ENCODE measurements at places on chromosomes 11 and 22.

GRCh38 chr11:95910638-95911368, 13.1 kb downstream of the MTMR2 start:
- no peak for DNase-seq

GRCh38 chr22:25540908-25541660, 23.4 kb upstream of the GRK3 start:
- DNase-seq, result no peak

DNA sequence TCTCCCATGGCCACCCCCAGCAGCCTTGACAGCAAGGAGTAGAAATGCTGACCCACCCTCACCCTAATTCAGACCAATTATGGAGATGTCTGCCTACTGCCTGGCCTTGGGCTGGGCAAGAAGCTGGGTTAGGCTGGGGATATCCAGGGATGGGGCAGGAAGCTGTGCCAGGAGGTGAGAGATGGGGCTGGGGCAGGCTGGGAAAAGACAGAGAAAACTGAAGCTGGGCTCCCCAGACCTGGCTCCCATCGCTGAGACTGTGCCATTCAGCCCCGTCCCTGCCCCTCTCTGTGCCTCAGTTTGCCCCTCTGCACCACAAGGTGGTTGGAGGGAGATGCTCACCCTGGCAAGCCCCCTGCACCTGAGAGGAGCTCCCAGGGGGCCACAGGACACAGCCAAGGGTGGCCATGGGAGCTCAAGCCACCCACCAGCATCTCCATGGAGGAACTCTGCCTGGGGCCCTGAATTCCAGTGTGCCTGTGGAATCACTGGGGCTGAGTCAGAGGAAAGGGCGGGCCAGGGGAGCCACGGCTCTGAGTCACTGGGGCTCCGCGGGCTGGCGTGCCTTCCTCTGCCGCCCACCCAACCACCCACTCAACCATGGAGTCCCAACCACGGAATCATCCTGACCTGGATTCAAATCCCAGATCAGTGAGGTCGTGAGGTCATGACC, 6.0 kb upstream of the CARD10 start:
- no peak for DNase-seq

DNA sequence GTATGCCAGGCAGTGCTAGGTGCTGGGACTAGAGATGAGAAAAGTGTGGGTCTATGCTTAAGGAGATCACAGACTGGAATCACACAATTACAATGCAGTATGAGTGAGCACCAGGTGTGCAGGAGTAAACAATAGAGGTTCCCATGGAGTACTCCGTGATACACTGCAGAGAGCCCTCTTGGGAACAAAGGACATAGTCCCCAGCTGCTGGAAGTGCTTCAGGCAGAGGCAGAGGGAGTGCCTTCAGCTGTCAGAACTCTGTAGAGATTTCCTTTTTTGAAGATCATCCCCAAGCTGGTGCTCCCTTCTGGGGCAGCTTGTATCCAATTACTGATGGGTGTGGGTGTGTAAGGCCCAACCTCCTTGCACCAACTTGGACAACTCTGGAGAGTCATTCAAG, 143.5 kb upstream of the PLET1 start:
- DNase-seq, result no peak

DNA sequence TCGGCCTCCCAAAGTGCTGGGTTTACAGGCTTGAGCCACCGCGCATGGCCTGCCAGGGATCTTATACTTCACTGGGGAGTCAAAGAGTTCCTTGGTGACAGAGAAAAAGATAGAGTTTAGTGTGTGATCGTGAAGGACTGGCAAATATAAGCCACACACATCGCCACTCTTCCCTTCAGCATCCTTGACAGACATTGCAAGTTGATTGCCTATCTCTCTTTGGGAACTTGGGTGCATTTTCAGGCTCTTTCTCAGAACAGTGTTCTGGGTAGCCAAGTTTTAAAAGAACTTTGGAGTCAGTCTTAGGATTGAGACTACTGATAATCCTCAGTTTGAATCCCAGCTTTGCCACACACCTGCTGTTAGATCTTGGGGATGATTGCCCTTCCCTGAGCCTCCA, 19.8 kb downstream of the MIAT start:
- no peak for DNase-seq

GRCh38 chr11:12174128-12174476, 63.7 kb downstream of the MICAL2 start:
- DNase-seq, result no peak

All from activated T-helper 1 cell treated with anti-CD3 and anti-CD28 coated beads, Interleukin-12 subunit alpha, Interleukin-12 subunit beta, Interleukin-2, Interleukin-4 antibody, amounts not matched to agents 30 ng/mL and 10 ng/mL and 1 ng/mL, durations not matched to agents 14 hours and 24 hours and 36 hours (primary cell).